Heart left ventricle (tissue), 16 donors: ENCODE measurements at places on chromosomes 2 and 18. TPM values are rescaled to one million over a fixed set of nuclear protein-coding genes. Genes with fewer than 3 reads are reported as not detected.
A peak's percentile ranks its signal among the peaks of the same experiment; 100 is the strongest.

GRCh38 chr2:233818639-233819621 is 35.4 kb downstream of the HJURP start:
- H3K4me1 ChIP-seq = no peaks in the 10 kb centered on the region
- DNase-seq = no peak
- no peaks in the 10 kb centered on the region for H3K36me3 ChIP-seq
- no peak overlapping the region for H3K4me3 ChIP-seq

- H3K4me1 ChIP-seq = no peaks in the 10 kb centered on the region
- H3K36me3 ChIP-seq = no peaks in the 10 kb centered on the region
- no peak overlapping the region for H3K27ac ChIP-seq
- DNase-seq = peak; percentile 11
- peaks cover 15% of the 10 kb centered on the region for H3K27me3 ChIP-seq
Observed at GRCh38 chr2:165401285-165401852, 68.1 kb upstream of the CSRNP3 start.

DNA sequence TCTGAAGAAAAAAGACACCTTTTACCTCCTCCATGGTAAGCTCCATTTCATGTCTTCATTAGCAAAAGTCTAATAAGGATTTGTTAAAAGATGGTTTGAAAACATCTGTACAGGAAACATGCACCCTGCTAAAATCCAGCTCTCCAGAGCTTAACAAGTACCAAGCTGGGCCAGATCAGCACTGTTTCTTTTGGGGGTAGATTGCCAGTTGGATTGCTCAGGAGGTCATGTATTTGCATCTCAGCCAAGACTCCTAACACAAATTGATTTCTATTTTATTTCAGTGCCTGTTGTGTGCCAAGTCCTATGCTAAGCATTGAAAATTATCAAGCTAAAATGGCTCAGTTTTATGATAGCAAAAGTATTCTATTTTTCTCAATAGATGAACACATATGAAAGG is 3.4 kb upstream of the TMEM182 start:
- no peaks in the 10 kb centered on the region for H3K27me3 ChIP-seq
- peaks cover 11% of the 10 kb centered on the region for H3K4me1 ChIP-seq
- no peak overlapping the region for H3K27ac ChIP-seq
- no peak overlapping the region for H3K4me3 ChIP-seq
- DNase-seq = no peak

DNA sequence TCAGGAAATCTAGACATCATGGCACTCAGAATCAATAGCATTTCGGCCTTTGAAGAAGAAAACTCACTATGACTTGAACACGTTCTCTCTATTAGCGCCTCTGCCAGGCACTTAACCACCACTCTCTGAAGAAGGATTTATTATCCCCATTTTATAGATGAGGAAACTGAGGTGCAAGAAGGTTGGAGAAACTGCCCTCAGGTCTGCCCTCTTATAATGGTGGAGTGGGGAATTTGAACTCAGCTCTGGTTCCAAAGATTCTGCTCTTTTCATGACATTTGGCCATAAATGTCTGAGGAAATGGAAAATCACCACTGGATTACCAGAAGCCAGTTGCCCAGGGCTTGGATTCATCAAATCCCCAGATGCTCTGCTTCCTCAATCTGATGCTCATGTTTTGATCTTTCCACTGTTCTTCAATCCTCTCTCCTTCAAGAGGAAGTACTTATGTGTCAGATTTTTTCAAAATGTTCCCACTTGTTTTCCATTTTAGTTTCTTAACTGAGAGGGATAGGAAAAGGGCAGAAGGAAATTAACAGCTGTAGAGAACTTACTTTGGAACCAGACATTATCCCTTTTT is 68.1 kb downstream of the ANTXR1 start:
- H3K4me3 ChIP-seq = no peak overlapping the region
- H3K4me1 ChIP-seq = peaks cover 26% of the 10 kb centered on the region
- H3K36me3 ChIP-seq = peaks cover 28% of the 10 kb centered on the region
- H3K27me3 ChIP-seq = no peaks in the 10 kb centered on the region
- no peak for DNase-seq
- H3K27ac ChIP-seq = no peak overlapping the region

DNA sequence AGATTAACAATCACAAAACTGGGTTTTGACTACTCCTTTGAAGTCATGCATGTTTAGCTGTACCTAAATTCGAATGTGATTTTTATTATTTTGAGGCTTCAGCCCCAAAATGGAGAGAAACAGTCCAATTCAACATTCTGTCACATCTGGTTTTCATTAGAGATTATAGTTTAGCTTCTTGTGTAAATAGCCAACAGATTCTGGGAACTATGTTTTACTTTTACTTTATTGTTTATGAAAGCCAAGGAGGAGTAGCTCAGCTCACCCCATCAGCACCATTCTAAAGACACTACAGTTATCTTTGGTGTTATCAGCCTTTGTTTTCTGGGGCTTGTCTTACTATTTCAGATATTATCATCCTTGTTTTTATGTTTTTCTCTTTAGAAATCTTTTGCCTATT is 465.0 kb upstream of the CWC22 start:
- no peaks in the 10 kb centered on the region for H3K4me1 ChIP-seq
- H3K4me3 ChIP-seq = no peak overlapping the region
- H3K27me3 ChIP-seq = no peaks in the 10 kb centered on the region
- no peaks in the 10 kb centered on the region for H3K36me3 ChIP-seq
- no peak overlapping the region for H3K27ac ChIP-seq

- no peaks in the 10 kb centered on the region for H3K36me3 ChIP-seq
- no peak for DNase-seq
- no peak overlapping the region for H3K4me3 ChIP-seq
- H3K27ac ChIP-seq = no peak overlapping the region
- no peaks in the 10 kb centered on the region for H3K4me1 ChIP-seq
- no peaks in the 10 kb centered on the region for H3K27me3 ChIP-seq
Observed at GRCh38 chr2:150689590-150689989, 202.1 kb upstream of the RND3 start.

- DNase-seq = no peak
- H3K27me3 ChIP-seq = no peaks in the 10 kb centered on the region
- H3K4me1 ChIP-seq = no peaks in the 10 kb centered on the region
Observed at GRCh38 chr2:134087371-134087921, 166.4 kb upstream of the MGAT5 start.

- no peak for DNase-seq
- no peak overlapping the region for H3K27ac ChIP-seq
- no peaks in the 10 kb centered on the region for H3K4me1 ChIP-seq
- H3K27me3 ChIP-seq = no peaks in the 10 kb centered on the region
- H3K36me3 ChIP-seq = no peaks in the 10 kb centered on the region
Observed at GRCh38 chr2:95761556-95761955, 169.8 kb downstream of the TRIM43 start.

- H3K27me3 ChIP-seq = no peaks in the 10 kb centered on the region
- no peak for DNase-seq
- no peak overlapping the region for H3K4me3 ChIP-seq
- no peak overlapping the region for H3K27ac ChIP-seq
Observed at GRCh38 chr18:49169037-49169521, 218.3 kb upstream of the SMAD7 start.

DNA sequence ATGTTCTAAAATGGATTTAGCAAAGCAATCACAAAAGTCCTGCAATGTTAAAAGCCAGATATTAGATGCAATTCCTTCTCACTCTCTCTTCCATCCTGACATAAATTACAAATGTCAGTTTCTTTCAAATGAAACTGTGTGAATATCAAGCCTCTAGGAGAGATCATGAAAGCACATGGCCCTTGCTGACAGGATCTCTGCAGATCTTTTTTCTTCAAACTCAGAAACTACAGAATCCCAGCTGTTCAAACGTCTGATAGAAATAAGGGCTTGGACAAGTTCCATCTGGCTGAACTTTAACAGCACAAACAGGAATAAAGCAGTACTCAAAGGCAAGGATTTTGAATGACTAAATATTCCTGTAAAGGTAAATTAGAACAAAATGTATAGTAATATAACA is 47.6 kb downstream of the PDE1A start:
- H3K36me3 ChIP-seq = no peaks in the 10 kb centered on the region
- H3K4me3 ChIP-seq = no peak overlapping the region
- no peaks in the 10 kb centered on the region for H3K4me1 ChIP-seq
- H3K27me3 ChIP-seq = no peaks in the 10 kb centered on the region
- DNase-seq = peak; percentile 51
- H3K27ac ChIP-seq = peak overlapping the region; percentile 40

DNA sequence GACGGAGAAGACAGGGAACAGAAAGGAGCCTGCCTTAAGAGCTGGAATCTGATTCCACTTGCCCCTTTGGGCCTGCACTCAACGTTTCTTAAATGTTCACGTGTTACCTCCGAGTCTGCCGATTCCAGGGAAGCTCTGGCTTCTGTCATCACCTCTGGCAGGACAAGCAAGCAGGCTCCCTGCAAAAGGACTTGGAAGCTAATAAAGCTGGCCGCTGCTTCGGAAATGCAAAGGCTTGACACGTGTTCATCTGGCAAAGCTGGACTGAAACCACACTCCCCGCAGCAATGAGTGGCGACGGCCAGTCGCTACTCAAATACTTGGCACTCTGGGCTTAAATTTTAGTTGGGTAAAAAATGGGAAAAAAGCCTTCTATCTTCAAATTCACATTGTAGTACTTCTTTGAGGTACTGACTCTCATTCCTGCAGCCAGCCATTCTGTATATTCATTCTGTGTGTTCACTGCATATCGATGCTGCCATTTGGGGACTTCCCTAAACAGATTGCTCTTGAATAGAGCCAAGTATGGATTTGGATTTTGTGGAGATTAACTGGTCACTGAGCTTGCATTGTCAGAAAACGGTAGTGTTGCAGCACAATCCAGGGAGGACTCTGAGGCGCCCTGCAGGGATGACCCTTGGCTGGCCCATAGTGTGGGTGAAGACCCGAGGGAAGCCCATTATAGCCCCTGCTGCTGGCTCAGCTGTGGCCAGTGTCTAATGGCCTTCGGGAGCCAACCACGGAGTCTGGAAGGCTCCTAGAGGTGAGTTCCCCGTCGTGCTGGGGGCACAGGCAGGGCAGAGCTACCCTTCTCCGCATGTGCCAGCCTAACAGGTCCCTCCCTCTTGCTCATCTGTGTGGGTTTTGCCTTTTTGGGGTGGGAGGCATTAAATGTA is 231.5 kb downstream of the PRKCE start:
- no peaks in the 10 kb centered on the region for H3K36me3 ChIP-seq
- no peaks in the 10 kb centered on the region for H3K27me3 ChIP-seq
- DNase-seq = peak; percentile 69

DNA sequence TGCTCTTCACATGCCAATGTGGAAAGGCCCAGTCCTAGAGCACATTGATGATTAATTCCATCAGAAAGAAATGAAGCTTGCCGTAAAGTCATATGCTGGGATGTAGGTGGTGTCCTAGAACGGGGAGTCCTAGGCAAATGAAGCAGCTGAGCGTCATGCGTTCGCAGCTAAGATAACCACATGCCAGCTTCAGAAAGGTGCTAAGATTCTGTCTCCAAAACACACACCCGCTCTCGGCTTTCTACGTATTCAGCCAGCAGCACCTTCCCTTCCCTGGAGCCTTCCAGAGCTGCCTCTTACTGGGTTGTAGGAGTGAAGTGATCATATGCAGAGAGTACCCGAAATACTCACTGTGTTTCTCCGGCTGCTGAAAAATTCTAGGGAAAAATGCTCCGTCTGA is 421.6 kb upstream of the ID2 start:
- no peaks in the 10 kb centered on the region for H3K27me3 ChIP-seq
- H3K27ac ChIP-seq = no peak overlapping the region
- H3K4me3 ChIP-seq = no peak overlapping the region
- no peak for DNase-seq
- no peaks in the 10 kb centered on the region for H3K36me3 ChIP-seq

- no peak for DNase-seq
- no peak overlapping the region for H3K4me3 ChIP-seq
- no peaks in the 10 kb centered on the region for H3K36me3 ChIP-seq
Observed at GRCh38 chr18:46008531-46008930, 41.4 kb upstream of the EPG5 start.

- H3K4me3 ChIP-seq = peak overlapping the region; percentile 78
- no peaks in the 10 kb centered on the region for H3K27me3 ChIP-seq
- H3K36me3 ChIP-seq = no peaks in the 10 kb centered on the region
- no peak overlapping the region for H3K27ac ChIP-seq
- DNase-seq = peak; percentile 85
Observed at GRCh38 chr2:74003494-74004211, 18.9 kb downstream of the TET3 start.

- H3K36me3 ChIP-seq = no peaks in the 10 kb centered on the region
- no peak overlapping the region for H3K4me3 ChIP-seq
- no peak for DNase-seq
- no peaks in the 10 kb centered on the region for H3K27me3 ChIP-seq
Observed at GRCh38 chr18:28792404-28793086, 615.6 kb upstream of the CDH2 start.

GRCh38 chr2:184765112-184765895 is 167.0 kb downstream of the ZNF804A start:
- no peak overlapping the region for H3K27ac ChIP-seq
- no peaks in the 10 kb centered on the region for H3K27me3 ChIP-seq
- no peak overlapping the region for H3K4me3 ChIP-seq
- DNase-seq = no peak
- H3K4me1 ChIP-seq = no peaks in the 10 kb centered on the region
- H3K36me3 ChIP-seq = no peaks in the 10 kb centered on the region

- H3K4me3 ChIP-seq = no peak overlapping the region
- no peak for DNase-seq
- H3K36me3 ChIP-seq = no peaks in the 10 kb centered on the region
- H3K27me3 ChIP-seq = no peaks in the 10 kb centered on the region
- H3K4me1 ChIP-seq = no peaks in the 10 kb centered on the region
Observed at GRCh38 chr2:158799181-158799580, 4.1 kb downstream of the DAPL1 start.

GRCh38 chr2:102193074-102193473 is 6.3 kb downstream of the IL1RL2 start:
- no peaks in the 10 kb centered on the region for H3K36me3 ChIP-seq
- no peak overlapping the region for H3K4me3 ChIP-seq
- no peak overlapping the region for H3K27ac ChIP-seq
- H3K4me1 ChIP-seq = no peaks in the 10 kb centered on the region
- no peak for DNase-seq

The PTPRM gene
- polyA plus RNA-seq = 98.8 TPM

The DSG3 gene
- polyA plus RNA-seq = 0.01 TPM

The VWC2L gene
- not detected for polyA plus RNA-seq

The CGREF1 gene
- 0.99 TPM for polyA plus RNA-seq

The RAB1A gene
- polyA plus RNA-seq = 87.7 TPM

The ASXL3 gene
- 0.69 TPM for polyA plus RNA-seq

The ASB18 gene
- polyA plus RNA-seq = 6.7 TPM

The FAM124B gene
- polyA plus RNA-seq = 0.34 TPM

The DES gene
- 15,024 TPM for polyA plus RNA-seq

The SLC19A3 gene
- polyA plus RNA-seq = 0.91 TPM
